ENCODE measurements at places on chromosomes 7 and 10. TPM values are rescaled to one million over a fixed set of nuclear protein-coding genes. Genes with fewer than 3 reads are reported as not detected.

GRCh38 chr10:94238006-94238617, 124.6 kb downstream of the NOC3L start:
- no peak for DNase-seq

- DNase-seq, result no peak
Measured at GRCh38 chr7:134903073-134903790, 83.1 kb upstream of the AGBL3 start.

Gene PHKG1
- 9.6 TPM for total RNA-seq

DNA sequence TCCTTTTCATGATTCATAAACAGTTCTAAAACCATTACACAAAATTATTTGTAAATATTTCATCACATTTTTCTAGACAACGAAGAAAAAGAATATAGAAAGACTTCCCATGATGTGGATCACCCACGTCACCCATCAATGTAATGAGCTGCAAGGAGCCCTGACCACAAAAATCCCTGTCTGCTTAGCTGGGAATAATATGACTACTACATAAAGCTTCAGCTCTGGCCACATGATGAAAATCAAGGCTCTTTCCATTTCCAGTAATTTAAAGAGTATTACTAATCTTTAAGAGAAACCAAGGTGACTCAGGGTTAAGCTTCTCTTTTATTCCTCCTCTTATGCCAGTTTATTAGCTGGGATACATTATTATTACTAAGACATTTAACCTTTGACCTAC, 180.8 kb upstream of the CACNA2D1 start:
- no peak for DNase-seq

Gene APBB1IP
- total RNA-seq, result 36.4 TPM

DNA sequence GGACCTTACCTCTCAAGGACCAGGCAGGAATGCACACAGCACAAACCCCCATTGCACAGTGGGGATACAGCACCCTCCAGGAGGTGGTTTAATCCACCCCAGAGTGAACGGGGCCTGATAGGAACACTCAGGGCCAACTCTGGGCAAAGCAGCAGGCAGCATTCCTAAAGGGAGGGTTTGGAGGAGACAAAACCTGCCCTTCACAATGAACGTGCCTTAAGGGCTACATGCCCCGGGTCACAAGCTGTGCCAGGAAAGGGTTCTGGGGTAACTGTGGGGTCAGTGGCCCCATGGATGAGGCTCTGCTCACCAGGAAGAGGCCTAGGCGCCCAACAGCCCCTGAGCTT, 1.1 kb downstream of the GPRIN2 start:
- DNase-seq, result no peak

Gene SLC18A3
- not detected for total RNA-seq

DNA sequence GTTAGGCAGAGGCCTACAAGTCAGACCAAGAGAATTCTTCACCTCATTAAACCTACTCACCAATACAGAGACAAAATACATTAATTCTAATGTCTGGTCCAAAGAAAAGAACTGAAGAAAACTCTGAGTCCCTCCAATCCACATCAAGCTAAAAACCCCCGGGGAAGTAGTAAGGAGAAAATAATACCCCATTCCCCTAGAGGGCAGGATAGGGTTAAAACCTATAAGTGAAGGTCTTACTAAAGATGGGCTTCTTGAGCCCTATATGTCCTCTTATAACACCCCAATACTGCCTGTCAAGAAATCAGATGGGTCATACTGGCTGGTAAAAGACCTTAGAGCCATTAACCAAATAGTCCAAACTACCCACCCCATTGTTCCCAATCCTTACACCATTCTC, 141.3 kb upstream of the TMEM106B start:
- DNase-seq, result no peak

DNA sequence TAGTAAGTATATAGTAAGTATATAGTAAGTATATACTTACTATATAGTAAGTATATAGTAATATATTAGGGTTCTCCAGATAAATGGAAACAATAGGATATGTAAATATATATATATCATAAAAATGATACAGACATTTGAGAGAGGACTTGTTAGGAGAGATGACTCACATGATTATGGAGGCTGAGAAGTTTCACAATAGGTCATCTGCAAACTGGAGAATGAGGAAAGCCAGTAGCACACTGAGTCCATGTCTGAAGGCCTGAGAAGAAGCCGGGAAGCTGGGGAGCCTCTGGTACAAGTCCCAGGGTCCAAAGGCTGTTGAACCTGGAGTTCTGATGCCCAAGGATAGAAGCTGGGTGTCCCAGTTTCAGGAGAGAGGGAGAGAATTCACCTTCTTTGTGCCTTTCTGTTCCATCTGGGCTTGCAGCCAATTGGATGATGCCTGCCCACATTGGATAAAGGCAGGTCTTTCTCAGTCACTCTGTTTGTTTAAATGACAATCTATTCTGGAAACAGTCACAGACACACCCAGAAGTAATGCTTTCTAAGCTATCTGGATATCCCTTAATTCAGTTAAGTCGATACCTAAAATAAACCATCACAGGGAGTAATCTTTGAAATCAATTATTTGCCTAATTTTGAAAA, 205.5 kb upstream of the CDC14C start:
- DNase-seq, result no peak
